Sigmoid colon (tissue), 7 donors: ENCODE measurements at places on chromosomes 4 and X. TPM values are rescaled to one million over a fixed set of nuclear protein-coding genes. Genes with fewer than 3 reads are reported as not detected.

GRCh38 chr4:185358514-185358913 is 37.2 kb downstream of the LRP2BP start:
- DNase-seq = no peak

Gene GLOD5
- 7.5 TPM for polyA plus RNA-seq

DNA sequence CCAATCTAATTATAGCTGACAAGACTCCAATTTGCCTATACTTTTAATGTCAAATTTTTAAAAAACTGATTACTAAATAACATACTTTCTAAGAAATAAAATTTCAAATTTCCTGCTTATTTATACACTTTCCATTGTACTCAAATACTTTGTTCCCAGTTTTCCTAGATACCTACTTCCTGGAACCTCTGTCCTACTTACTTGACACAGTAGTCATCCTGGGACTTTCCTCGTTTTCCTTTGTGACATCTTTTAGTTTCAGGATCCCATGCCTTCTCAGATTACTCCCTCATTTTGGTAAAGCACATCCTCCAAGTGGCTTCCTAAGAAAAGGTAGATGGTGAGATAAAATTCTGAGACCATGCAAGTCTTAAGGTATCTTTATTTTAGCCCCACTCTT is 13.3 kb upstream of the FAM184B start:
- DNase-seq = no peak

DNA sequence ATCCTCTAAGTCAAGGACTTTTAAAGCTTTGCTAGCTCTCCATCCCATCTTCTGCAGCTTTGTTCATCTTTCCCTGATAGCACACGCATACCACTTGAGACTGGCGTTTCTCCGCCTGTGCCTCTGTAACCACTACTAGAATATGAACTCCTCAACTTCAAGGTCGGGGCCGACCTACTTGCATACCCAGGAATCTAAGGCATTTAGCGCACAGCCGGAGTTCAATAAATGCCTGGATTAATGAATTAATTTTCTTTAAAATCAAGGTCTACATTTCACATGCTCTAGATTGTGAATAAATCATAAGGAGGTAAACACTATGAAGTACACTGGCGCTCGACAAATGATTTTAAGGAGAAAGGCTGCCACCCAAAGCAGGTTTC is 89.3 kb downstream of the HNRNPD start:
- DNase-seq = no peak

- no peak for DNase-seq
Measured at GRCh38 chr4:88761861-88762523, 64.4 kb upstream of the NAP1L5 start.

- DNase-seq = no peak
Measured at GRCh38 chr4:85005865-85006377, 39.4 kb upstream of the WDFY3 start.

DNA sequence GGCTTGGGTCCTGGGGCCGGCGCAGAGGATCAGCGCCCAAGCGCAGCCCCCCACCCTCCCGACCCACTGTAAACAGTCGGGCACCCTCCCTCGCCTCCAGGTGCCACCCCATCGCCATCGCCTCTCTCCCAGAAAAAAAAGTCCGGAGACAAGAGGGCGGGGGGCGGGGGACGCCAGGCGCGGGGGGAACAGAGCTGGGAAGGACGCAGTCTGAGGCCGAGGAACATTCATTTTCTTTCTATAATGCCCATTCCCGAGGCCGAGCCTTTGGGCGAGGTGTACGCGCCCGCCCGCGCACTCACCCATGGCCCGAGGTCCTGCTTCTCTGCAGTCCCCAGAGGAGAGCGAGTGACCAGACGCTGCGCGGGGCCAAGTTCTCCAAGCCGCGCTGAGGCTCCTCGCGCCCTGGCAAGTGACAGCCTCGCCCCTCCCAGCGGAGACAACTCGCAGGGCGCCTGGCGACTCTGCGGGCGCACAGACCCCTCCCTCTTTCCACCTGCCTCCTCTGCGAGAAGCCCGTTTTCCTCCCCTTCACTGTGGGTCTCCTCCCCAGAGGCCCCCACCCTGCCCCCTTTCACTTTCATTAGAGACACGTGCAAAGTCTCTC is 63.5 kb upstream of the WDR17 start:
- DNase-seq = peak; percentile 74

DNA sequence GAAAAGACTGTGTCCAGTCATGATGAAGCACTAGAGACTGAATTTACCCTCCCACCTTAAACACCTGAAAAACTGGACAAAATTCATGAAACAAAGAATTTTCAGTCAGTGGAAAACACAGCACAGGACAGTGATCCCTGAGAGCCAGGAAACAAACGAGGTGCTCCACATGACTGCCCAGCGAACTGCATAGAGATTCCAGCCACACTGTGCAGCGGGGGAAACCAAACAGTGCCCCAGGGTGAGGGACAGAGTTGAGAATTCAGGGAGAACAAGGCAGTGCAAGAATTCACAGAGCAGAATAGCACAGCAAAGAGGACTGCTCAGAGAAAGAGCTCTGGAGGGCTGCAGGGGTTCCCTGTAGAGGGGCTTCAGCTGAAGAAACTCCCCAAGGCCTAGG is 55.5 kb upstream of the SEC24B start:
- DNase-seq = no peak

GRCh38 chr4:53089936-53090729 is 228.0 kb downstream of the RASL11B start:
- DNase-seq = no peak

DNA sequence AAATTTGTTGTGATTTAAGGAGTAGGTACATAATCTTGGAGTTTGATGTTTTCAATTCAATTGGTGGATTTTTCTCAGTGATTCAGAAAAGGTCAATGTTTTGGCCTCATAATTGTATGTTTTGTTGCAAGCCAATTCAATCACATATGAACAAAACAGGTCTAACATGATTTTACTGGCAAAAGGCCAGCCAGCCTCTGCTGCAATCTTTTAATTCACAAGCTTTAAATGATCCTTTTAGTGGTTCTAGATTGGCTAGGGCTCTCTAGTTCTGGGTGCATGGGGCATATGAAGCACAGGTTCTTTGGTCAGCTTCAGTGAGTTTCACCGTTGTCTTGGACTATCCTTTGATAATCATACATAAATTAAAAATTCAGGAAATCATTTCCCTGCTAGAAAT is 19.2 kb upstream of the SLC6A14 start:
- DNase-seq = no peak

Gene PDGFC
- 3.2 TPM for polyA plus RNA-seq

DNA sequence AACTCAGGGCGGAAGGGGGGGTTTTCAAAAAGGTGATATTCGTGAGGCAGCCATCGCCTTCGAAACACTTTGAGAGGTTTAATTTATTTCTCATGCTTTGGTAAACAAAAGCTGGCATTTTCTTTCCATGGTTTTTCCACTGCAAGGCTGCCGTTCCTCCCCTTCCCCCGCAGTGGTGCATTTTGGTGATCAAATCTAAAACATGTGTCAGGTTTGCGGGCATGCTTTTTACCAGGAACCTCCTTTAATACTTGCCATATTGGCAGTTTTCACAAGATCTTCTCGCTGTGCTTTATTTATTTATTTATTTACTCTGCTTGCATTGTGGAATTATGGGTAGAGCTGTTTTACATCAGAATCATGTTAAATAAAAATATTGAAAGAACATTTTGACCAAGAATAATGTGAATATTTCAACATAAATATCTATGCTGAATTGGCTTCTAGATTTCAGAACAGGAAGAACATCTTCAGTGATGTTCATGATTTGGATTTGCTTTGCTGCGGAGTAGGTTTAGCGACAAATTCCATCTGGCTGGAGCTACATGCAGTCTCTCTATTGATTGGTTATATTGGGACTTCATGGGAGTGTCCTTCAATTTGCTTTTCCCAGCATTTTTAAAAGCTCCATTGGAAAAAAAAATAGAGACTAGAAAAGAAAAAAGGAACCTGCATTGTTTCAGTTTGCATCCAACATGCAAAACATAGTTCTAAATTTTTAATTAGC is 54.4 kb downstream of the STOX2 start:
- no peak for DNase-seq

Gene MAGEB3
- polyA plus RNA-seq = not detected

Gene SOWAHD
- 5.3 TPM for polyA plus RNA-seq

DNA sequence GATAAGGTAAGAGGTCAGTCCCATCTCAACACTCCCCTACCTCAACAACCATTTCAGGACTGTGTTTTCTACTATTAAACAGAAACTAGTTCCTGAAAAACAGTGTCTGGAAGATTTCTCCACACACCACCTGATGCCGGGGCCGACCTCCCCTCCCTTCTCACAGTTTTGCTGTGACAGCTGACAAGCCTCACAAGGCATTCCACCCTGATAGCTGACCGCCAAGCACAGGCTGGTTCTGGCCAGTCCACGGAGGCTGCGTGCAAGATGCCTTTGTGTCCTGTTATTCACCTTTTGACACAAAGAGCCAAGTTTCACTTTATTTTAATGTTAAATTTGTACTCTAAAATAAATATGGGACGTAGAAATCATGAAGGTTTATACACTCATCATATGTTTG is 758.6 kb downstream of the PDHA2 start:
- DNase-seq = no peak

GRCh38 chr4:121706595-121707021 is 9.8 kb upstream of the ANXA5 start:
- DNase-seq = no peak

- DNase-seq = no peak
Measured at GRCh38 chr4:146654687-146655520, 16.2 kb downstream of the POU4F2 start.

Gene ARHGAP36
- not detected for polyA plus RNA-seq

Gene TENM3
- polyA plus RNA-seq = not detected

- no peak for DNase-seq
Measured at GRCh38 chr4:9764155-9764696, 17.2 kb upstream of the DRD5 start.

GRCh38 chrX:130176354-130176776 is 4.6 kb downstream of the RAB33A start:
- DNase-seq = no peak

Gene ETFDH
- 20.4 TPM for polyA plus RNA-seq

Gene SERTM2
- not detected for polyA plus RNA-seq

- no peak for DNase-seq
Measured at GRCh38 chr4:114754616-114755015, 156.0 kb downstream of the UGT8 start.

DNA sequence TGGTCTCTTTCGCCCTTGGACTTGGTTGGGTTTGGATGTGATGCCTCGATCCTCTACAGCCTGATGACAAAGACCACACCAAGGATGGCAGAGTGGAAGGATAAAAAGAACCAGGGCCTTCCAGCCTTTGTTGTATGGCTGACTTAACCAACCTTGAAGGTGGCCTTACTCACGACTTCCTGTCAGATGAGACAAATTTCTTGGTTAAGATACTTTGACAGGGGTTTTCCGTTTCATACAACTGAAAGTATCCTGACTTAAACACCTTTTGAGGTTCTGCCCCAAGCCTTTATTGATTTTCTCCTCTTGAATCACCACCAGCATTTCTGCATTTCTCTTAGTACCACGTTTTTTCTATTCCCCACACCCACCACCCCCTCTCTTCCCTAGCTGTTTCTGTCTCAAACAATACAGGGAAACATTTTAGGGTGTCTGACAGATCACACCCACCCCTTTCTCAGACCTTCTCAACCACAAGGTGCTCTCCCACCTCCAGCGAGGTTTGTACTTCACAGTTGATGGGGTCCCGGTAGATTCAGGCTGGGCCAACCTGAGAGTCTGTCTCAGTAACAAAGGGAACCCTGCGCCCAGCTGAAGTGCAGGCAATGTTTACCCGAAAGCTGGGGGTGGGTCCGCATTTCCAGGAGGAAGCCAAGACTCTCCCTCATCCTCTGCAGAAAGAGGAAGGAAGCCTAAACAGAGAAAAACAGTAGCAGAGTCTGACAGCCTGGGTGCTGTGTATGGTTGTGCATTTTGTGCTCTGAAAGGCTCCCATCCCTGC is 5.0 kb upstream of the TSPAN5 start:
- no peak for DNase-seq

Gene CENPVL1
- not detected for polyA plus RNA-seq

DNA sequence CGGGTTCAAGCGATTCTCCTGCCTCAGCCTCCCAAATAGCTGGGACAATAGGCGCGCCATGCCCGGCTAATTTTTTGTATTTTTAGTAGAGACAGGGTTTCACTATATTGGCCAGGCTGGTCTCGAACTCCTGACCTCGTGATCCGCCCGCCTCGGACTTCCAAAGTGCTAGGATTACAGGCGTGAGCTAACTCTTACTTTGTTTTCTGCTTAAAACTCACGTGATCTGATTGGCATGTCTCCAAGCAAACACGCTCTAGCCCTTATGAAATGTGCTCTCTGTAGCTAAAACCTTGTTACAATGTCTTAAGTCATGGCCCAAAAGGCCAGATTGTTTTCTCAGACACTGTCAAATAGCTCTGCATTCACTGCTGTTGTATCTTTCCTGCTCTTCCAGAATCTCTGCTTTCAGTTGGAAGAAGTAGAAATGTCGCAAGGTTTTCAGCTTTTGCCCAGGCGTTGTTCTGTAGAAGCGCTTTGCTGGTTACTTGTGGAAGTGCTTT is 39.7 kb upstream of the OGT start:
- DNase-seq = peak; percentile 75

- DNase-seq = no peak
Measured at GRCh38 chr4:75398501-75398900, 115.7 kb downstream of the RCHY1 start.

DNA sequence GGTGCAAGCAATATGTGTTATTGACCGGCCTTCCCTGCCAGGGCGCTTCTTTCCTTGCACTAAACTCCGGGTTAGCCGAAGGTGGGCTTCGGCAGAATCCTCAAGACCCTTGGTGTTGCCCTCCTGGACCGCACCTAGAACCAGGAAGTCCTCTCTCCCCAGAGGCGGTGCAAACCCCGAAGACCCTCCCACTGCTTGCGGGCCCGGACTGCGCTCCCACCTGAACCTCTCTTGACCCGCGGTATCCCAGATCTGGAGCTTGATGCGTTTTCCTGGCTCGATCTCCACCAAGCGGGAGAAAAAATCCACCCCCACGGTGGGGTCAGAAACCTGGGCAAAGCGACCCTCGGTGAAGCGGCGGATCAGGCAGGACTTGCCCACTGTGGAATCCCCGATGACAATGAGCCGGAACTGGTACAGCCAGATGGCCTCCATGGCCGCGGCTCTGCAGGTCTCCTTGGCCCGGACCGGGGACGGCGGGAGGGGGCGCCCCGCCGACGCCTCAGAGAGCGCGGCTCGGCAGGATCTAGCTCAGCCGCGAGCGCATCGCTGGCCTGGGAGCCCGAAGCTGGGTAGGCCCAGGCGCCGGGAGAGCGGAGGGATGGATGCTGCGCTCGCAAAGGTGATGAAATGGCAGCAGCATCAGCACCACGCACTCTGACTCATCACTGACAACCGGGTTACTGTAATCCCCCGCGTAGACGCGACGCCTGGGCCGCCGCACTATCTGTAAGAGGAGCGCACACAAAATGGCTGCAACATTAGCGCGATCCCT is at the start of gene RAB39B:
RAB39B (minus strand) TSS at position 638 of the 775 bp plus-strand sequence; CDS start at position 435, 203 bp downstream.
- DNase-seq = peak; percentile 68

- no peak for DNase-seq
Measured at GRCh38 chr4:46389301-46389775, 590 bp downstream of the GABRA2 start.

GRCh38 chr4:173461170-173461569 is 62.3 kb upstream of the SCRG1 start:
- DNase-seq = no peak
